ENCODE measurements at places on chromosomes 16 and 17.

GRCh38 chr17:9666461-9667050 is 21.2 kb downstream of the USP43 start:
- DNase-seq: no peak

DNA sequence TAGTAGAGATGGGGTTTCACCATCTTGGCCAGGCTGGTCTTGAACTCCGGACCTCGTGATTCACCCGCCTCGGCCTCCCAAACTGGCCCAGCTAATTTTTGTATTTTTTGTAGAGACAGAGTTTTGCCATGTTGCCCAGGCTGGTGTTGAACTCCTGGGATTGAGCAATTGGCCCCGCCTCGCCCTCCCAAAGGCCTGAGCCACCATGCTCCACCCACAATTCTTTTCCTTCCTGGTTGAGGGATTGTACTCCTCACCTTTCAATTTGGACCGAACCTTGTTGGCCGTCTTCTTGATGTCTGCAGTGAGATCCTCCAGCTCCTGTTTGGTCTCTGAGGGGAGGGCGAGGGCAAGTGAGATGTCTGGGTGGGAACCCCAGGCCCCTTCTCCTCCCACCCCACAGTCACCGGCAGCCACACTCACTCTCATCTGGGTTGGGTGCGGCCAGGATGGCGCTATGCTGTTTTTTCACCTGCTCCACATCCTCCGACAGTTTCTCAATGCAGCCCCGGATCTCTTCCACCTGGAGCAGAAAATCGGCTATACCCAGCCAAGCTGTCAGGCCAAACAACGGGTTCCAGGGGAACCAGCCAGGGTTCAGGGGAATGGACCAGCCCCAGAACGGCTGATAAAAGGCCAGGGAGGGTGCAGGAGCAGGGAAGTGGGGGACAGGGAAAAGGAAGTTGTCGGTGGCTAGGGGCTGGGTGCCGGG is 9.6 kb downstream of the STX1B start:
- DNase-seq: no peak

GRCh38 chr17:32870027-32870670 is 6.8 kb downstream of the MYO1D start:
- DNase-seq: no peak

DNA sequence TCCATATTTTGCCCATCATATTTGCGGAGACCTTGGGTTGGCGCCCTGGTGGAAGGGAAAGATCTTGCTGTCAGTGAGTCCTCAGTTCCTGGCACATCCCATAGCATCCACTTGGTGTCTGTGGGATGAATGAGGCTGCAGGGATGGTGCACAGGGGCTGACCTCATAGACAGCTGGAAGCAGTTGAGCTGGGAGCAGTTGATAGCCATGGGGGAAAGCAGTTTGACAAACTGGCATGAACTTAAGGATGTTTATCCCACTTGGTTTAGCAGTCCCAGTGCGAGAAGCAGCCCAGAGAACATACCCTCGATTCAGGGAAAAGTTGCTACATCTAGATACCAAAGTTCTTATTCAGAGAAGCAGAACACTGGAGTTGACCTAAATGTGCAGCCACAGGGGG is 80.7 kb downstream of the SNX29 start:
- no peak for DNase-seq

GRCh38 chr16:30472328-30472942 is at the start of gene ITGAL:
Gene ITGAL, plus strand, starts transcription at chr16:30472742. Its CDS starts 96 bp downstream, at chr16:30472838.
- peak; percentile 58 for DNase-seq

GRCh38 chr17:50147841-50148225 is 2.6 kb downstream of the PPP1R9B start:
- DNase-seq: no peak

DNA sequence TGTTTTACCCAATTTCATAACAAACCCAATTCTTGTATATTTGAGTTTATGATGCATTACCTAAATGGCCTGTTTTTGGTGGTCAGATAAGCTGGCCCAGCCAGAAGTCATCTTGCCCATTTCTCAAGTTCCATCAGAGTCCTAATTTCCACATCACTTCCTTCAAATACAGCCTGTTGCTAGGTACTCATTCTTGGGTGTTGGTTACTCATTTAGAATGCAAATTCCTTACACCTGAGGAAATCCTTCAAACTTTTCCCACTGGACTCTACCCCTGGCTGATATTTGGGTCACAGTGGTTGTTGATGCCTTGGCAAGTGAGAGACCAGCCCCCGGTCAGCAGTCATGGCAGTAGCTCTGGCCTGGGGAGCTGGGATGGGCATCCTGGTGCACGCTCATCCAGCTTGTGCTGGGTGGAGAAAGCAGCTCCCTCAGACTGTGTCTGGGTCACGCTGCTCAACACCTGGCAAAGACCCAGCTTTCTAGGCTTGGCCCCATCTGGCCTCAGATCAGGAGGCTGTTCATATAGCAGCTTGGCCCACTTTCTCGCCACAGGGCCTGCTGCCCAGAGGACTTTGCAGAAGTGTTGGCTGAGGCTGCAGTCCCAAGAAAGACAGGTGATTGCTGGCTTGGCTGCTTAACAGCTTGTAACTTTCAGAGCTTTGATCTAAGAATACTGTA is 25.8 kb downstream of the WSB1 start:
- DNase-seq: no peak

- no peak for DNase-seq
Observed at GRCh38 chr16:65268331-65268730, 146.5 kb upstream of the CDH11 start.

- DNase-seq: no peak
Observed at GRCh38 chr16:14354561-14355351, 275.3 kb downstream of the PARN start.

DNA sequence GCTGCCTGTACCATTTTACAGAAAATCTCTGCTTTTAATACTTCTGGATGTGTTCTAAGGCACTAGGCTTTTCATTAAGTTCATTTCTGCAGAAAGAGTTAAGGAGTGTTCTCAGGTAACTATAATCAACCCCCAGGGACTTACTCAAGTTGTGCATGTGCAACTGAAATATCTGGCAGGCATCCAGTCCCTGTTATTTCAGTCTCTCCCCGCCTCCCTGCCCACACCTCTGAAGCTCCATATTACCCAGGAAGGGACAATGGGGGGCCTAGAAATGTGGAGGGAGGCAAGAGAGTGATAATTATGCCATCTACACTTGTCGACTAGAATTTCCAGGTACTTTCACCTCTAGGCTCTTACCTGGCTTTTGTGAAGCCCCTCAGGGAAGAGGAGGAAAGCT is 432.2 kb downstream of the MAF start:
- no peak for DNase-seq

- DNase-seq: peak; percentile 41
Observed at GRCh38 chr17:75289832-75290337, 652 bp upstream of the SLC25A19 start.

GRCh38 chr16:21339941-21340340 is 61.9 kb upstream of the CRYM start:
- DNase-seq: no peak

- no peak for DNase-seq
Observed at GRCh38 chr16:9351440-9351839, 260.0 kb downstream of the HAPSTR1 start.

- no peak for DNase-seq
Observed at GRCh38 chr16:26569793-26570192, 496.9 kb upstream of the C16orf82 start.

Measured in stimulated activated CD4-positive, alpha-beta T cell treated with anti-CD3 and anti-CD28 coated beads, Interleukin-1b, Interleukin-23, amount 100 ng/mL, for 1 hour (primary cell).